ENCODE measurements at places on chromosomes 1 and 21.

DNA sequence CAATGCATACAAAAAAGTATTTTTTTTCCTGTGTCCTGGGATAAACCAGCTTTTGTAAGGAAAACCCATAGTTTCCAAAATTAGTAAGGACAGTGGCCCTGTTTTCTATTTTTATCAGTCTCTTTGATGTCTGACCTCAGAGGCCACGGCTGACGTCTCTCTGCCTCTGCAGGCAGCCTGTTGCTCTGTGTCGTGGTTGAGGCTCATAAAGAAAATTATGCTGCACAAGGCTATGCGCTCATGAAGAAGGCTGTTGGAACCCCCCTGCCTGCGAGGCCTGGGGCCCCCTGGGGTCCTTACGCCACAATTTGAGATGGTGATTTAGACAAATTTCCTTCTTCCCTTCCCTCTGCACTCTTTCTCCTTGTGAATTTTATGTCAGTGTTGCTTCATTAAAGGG is 48.9 kb downstream of the AGPAT3 start:
- DNase-seq: no peak

DNA sequence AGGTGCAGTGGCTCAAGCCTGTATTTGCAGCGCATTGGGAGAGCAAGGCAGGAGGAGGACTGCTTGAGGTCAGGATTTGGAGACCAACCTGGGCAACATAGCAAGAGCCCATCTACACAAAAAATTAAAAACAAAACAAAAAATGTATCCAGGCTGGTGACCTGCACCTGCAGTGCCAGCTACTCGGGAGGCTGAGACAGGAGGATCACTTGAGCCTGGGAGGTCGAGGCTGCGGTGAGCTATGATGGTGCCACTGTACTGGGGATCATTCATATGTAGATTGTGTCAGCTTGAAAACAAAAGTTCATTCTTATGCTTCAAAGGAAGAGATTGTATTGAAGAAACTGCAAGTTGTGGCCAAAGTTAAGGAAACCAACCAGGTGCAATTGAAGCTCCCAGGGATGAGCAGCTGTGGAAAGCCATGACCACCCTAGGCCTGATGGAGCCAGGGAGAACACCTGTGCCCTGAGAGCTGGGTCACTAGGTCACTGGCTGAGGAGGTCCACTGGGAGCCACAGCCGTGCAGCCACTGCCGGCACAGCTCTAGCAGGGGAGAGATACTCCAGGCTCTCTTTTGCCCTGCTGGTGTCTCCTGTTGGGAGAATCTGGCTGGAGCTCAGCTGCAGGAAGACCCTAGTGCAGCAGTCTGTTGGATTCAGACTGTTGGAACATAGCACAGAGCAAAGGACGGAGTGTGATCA is 13.3 kb upstream of the BRWD1 start:
- no peak for DNase-seq

GRCh38 chr1:209241487-209241886 is 342.0 kb upstream of the CAMK1G start:
- DNase-seq: no peak

- no peak for DNase-seq
Observed at GRCh38 chr1:8312235-8313218, 5.4 kb upstream of the SLC45A1 start.

GRCh38 chr1:169753549-169753948 is 19.7 kb upstream of the SELE start:
- DNase-seq: no peak

GRCh38 chr1:50780797-50781196 is 179.3 kb downstream of the FAF1 start:
- DNase-seq: no peak

DNA sequence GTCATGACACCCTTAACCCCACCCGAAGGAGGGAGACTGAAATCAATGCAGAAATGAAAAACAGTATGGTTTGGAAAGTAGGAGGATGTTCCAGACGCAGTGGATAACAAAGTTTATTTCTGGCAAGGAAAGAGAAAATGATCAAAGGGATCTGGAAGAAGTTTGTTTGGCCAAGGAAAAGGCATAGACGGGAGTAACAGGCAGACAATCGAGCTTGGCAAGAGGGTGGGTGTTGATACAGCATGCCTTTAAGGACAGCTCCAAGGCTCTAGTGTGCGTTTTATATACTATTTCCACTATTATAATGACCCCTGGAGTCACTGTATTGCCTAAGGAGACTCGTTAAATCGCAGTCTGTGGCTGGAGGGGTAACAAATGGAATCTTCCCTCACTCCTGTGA is 303.7 kb upstream of the RUNX1 start:
- DNase-seq: no peak

GRCh38 chr1:152486400-152487006 is 24.1 kb upstream of the LCE5A start:
- DNase-seq: no peak

GRCh38 chr1:89606227-89606980 is 26.5 kb upstream of the LRRC8C start:
- no peak for DNase-seq

DNA sequence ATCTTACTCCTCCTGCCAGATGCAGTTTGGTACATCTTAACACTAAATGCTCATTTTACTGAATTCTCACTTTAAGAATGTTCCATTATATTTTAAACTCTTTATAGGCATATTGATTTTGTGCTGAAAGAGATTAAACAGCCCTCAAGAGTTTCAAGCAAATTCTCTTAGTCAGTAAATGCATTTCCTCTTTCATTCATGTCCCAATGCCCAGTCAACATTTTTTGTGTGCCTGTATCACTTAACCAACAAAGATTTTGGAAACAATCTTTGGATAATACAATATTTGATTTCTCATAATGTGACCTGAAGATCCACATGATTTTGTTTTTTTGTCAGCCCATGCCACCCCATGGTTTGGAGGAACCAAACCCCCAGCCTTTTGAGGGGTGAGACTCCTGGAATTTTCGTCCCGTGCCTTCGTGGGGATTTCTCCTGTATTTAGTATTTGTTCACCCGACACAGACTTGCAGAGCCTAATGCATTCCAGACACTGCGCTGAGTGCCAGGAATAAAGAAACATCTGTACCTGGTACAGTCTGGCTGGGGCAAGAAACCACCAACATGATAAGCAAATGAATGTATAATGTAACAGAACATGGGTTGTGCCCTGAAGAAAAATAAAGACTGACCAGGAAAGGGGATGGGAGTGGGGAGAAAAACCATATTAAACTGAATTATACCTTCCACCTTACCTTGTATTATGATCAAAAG is 47.1 kb upstream of the ETS2 start:
- DNase-seq: no peak

DNA sequence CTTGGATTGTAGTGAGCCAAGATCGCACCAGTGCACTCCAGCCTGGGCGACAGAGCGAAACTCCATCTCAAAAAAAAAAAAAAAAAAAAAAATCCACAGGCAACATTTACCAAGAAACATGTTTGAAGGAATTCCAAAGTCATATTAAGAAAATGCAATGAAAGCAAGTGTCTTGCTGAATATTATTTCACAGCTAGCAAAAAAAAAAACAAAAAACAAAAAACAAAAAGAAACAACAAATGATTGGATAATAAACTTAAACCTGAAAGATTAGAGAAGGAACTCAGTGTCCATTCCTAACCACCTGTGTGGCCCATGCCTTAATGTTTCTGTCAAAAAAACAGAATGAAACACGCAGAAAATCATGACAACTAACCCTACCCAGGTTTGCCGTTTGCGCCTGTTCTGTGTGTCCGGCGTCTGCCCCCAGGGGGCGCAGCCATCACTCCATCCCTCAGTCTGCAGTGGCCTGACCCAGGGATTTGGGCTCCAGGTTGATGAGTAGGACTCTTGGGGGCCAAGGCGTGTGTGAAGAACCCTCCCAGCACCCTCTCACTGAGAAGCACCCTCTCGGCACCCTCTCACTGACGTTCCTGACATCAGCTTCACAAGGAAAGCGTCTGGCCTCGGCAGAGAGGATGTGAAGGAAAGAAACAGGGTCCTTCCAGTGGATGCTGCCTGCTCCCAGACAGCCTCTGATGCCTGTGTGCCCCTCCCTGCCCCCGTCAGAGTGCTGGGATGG is 19.2 kb upstream of the PTTG1IP start:
- peak; percentile 72 for DNase-seq

- no peak for DNase-seq
Observed at GRCh38 chr1:166020210-166020609, 146.6 kb downstream of the FAM78B start.

DNA sequence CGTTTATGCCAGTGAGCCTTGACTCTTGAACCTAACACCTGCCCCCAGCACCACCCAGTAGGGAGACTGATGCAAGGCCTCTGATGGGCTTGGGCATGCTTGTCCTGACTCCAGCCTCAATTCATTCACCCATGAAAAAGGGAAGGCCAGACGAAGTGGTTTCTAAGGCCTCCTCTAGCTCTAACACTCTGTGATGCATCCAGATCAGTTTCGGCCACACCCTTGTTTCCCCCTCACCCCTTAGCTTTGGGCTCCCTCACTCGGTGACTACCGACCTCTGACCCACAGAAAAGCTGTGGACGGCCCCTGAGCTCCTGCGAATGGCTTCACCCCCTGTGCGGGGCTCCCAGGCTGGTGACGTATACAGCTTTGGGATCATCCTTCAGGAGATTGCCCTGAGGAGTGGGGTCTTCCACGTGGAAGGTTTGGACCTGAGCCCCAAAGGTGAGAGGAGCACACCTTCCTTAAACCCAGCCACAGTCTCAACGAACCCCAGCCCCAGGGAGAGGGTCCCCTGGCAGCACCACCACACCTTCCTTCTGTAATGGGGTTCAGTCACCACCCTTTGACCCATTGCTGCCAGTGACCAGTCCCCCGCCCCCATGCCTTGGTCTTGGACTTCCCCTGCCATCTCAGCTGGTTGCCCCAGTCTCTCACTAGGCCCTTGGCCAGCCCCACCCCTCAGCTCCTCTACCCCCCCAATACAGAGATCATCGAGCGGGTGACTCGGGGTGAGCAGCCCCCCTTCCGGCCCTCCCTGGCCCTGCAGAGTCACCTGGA is 9.0 kb downstream of the NPR1 start:
- no peak for DNase-seq

DNA sequence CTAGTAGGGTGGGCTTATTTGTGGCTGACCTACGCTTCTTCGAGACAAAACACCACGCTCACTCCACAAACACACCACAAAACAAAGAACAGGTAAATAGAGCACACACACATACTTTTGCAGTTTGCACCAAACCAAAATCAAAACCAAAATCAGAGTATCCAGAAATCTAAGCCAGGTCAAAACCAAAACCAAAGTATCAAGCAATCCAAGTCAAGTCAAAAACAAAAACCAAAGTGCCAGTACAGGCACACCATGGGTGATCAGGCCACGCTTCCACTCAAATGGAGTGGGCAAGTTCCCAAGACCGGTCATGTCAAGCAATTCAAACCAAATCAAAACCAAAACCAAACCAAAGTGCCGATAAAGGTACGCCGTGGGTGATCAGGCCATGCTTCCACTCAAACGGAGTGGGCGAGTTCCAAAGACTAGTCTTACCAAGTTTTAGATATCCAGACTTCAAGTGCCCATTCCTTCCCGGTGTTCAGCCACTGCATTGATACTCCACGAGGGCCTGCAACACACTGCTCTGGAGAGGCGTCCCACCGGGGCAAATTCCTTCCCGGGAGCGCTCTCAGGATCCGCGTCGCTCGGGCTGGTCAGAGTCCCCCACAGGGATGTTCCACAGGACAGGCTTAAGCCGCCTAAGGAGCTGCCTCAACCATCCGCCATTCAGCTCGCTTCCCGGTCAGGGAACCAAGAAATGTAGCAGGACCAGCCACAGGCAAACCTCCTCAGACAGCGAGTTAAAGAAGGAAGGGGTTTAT is 169.1 kb downstream of the CDC7 start:
- DNase-seq: no peak

- DNase-seq: peak; percentile 84
Observed at GRCh38 chr21:38733972-38734546, 71.7 kb upstream of the ETS2 start.

GRCh38 chr1:171107969-171108368 is 17.3 kb downstream of the FMO3 start:
- DNase-seq: no peak

DNA sequence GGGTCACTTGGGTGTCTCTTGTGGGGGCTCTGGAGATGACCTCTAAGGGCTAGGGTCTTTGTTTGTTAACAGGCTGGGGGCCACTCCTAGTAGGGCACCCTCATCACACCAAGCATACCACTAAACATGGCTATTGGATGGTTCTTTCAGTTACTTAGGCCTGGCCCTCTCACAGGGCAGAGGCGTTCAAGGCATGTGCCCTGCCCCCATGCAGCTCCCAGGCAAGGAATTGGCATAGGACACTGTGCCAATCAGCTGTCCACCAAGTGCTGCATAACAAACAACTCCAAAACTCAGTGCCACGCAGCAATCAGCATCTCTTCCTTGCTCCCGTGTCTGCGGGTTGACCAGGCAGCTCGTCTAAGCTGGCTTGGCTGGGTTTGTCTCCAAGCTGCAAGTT is 2.1 kb upstream of the KCNAB2 start:
- no peak for DNase-seq

GRCh38 chr1:100882698-100883097 is 11.9 kb downstream of the EXTL2 start:
- DNase-seq: no peak

GRCh38 chr21:42041711-42042110 is 29.4 kb upstream of the UMODL1 start:
- no peak for DNase-seq

GRCh38 chr1:58854576-58854975 is 70.7 kb upstream of the JUN start:
- DNase-seq: no peak

DNA sequence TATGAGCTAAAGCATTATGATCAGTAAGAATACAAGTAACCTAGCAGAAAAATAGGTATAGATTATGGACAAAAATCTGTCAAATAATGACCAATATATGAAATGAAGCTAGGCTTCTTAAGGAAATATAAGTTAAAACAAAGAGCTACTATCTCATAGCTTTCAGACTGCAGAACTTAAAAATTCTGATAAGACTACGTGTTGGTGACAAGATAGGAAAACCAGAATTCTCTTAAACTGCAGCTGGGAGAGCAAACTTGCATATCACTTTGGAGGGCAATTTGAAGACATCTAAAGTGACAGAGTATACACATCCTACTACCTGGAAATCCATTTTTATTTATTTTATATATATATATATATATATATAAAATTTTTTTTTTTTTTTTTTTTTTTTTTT is 65.5 kb downstream of the LTN1 start:
- DNase-seq: no peak

DNA sequence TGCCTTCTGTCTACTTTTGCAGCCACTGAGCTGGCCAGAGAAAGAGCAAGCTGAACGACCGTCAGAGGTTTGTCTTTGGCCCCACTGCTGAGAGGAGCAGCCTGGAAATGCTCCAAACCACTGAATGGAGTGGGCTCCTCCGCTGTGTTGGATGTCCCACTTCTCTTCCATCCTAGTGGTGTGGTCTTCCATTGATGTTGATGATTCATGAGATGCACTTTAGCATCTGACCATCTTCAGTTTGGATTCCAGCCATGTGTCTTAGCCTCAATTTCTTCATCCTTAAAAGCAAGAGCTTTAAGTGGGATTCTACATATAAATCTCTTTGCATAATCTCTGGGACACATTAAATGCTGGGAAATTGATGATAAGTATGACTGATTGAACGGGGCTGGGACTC is 276.9 kb downstream of the SIPA1L2 start:
- no peak for DNase-seq

DNA sequence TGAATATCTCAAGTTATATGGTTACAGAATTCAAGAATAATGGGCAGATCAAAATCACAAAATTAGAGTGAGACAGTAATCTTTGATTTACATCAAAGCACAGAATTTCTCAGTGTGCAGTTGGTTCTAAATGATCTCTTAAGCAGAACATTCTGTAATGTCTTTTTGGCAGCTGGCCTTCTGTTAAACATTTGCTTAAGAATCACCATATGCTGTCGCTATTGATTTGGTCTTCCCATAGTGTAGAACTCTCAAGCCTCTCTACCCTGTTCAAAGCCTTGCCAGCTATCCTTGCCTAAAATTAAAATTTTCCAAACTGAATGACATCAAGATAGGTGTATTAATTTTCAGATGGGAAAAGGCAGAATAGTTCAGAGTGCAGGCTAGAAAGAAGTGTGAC is 38.9 kb upstream of the ERO1B start:
- no peak for DNase-seq
